ENCODE measurements at places on chromosomes 5 and 9. TPM values are rescaled to one million over a fixed set of nuclear protein-coding genes. Genes with fewer than 3 reads are reported as not detected.
A peak's percentile ranks its signal among the peaks of the same experiment; 100 is the strongest.

DNA sequence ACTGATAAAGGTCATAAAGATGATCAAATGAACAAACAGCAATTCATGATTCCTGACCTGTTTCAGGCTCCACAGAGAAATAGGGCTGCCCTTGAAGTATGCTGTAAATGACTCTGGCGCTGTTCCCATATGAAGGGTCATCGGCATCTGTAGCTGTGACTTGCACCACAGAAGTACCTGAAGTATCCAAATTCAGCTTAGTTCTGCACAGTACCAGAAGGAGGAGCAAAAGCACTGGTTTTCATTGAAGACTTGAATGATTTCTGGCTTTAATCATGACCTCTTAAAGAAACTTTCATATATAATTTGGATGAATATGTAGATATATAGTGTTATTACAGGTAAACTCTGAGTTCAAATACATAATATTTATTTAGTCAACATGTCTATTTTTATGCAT lies 109.1 kb downstream of the CDH10 start:
- DNase-seq: no peak
- H3K4me3 ChIP-seq: no peak overlapping the region
- no peaks in the 10 kb centered on the region for H3K27me3 ChIP-seq
- H3K27ac ChIP-seq: no peak overlapping the region
- H3K4me1 ChIP-seq: no peaks in the 10 kb centered on the region
- peaks cover 5% of the 10 kb centered on the region for H3K36me3 ChIP-seq

DNA sequence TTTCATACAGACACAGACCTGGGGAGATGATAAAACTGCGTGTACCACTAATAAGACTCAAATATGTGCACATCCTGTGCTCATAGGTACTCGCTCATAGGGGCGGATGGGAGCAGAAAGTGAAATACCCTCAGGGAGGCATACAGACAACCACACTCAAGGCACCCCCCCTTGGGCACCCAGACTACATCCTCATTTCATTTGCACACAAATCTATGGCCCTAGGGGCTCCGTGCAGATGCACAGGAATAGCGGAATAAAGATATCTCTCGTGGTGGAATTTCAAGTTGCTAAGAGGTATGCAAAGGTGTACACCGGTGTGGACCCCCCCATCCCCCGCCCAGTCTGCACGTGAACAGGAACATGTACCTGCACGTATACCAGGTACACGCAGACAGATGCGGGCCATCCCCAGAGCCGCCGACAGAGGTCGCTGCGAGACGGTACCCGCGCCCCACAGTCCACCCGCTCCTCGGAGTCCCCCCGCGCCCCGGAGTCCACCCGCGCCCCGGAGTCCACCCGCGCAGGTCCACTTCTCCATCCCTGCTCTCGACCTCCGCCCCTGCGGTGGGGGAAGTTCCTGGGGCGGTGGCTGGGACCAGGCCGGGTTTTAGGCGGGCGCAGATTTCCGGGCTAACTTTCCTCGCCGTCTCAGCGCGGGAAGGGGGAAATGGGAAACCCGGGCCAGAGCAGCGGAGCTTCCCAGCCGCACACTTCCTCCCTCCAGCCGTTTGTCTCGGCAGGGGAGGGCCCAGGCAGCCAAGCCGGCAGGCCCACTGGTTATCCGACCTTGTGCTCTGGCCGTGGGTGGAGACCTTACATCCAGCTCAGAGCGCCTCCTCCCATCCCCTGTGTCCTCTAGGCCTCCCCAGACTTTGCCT lies 1.0 kb upstream of the IL12B start:
- peak; percentile 77 for DNase-seq
- peak overlapping the region; percentile 49 for H3K4me3 ChIP-seq
- H3K27ac ChIP-seq: peak overlapping the region; percentile 85

DNA sequence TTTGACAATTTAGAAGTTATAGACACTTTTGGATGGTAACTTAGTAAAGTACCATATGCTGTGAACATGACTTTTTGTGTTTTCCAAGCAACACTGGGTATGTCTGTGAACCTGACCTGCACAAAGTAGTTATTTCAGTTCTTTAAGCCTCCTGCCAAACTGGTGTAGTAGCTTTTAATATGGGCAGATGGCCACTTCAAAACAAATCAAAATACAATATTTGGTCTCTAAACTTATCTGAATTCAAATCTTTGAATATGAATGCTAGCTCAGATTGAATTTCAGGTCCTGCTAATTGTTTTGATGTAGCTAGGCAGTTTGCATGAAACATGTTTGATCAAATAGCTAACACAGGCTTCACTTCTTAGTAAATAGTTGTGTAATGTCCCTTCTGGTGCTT lies 1176.7 kb upstream of the CDH9 start:
- no peaks in the 10 kb centered on the region for H3K4me1 ChIP-seq
- no peak overlapping the region for H3K27ac ChIP-seq
- H3K4me3 ChIP-seq: no peak overlapping the region

DNA sequence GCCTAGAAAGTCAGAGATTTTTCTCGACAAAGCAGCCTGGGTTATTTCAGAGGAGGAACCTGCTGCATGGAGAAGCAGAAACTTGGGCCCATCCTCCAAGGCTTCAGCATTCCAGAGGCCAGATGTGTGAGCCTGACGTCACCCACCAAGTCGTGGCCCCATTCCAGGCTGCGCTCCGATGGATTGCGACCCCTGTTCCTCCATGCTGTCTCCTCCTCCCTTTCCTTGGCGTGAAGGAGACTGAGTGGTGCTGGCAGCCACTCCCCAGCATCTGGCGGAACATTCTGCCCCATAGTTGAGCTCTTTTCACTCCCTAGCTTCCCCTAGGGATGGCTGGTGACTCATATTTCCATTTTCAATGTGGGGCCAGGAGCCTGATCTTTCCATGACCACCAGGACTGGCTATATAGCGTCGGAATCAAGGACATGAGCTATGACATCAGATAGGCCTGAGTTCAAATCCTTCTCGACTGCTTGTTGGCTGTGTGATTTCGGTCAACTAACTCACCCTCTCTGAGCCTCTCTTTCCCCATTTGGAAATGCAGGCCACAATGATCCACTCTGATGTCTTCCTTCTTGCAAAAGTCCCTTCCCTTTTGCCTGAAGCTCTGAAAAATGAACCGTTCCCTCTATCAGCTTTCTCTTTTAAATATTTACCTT lies 24.5 kb upstream of the DUSP1 start:
- H3K27me3 ChIP-seq: no peaks in the 10 kb centered on the region
- H3K27ac ChIP-seq: no peak overlapping the region
- no peak for DNase-seq
- H3K4me1 ChIP-seq: peaks cover 28% of the 10 kb centered on the region
- no peak overlapping the region for H3K4me3 ChIP-seq

GRCh38 chr5:43421450-43422133 lies 9.4 kb upstream of the CCL28 start:
- H3K27ac ChIP-seq: no peak overlapping the region
- peaks cover 4% of the 10 kb centered on the region for H3K27me3 ChIP-seq
- H3K4me3 ChIP-seq: no peak overlapping the region
- DNase-seq: no peak

GRCh38 chr9:20373263-20373662 lies 249.0 kb downstream of the MLLT3 start:
- no peaks in the 10 kb centered on the region for H3K27me3 ChIP-seq
- DNase-seq: no peak
- H3K4me1 ChIP-seq: peaks cover 26% of the 10 kb centered on the region
- no peaks in the 10 kb centered on the region for H3K36me3 ChIP-seq
- no peak overlapping the region for H3K27ac ChIP-seq

GFPT2 gene
- not detected for total RNA-seq

ARL14EPL gene
- total RNA-seq: not detected

CORO2A gene
- 0.95 TPM for total RNA-seq

ACTL7A gene
- not detected for total RNA-seq

CRHBP gene
- not detected for total RNA-seq

LCN1 gene
- not detected for total RNA-seq

PCDHGA6 gene
- 0.73 TPM for total RNA-seq

NMUR2 gene
- not detected for total RNA-seq

CCDC183 gene
- total RNA-seq: 0.38 TPM

PCDHB12 gene
- total RNA-seq: not detected

LEAP2 gene
- total RNA-seq: 5.6 TPM
